ENCODE measurements at places on chromosomes 3 and 15.

DNA sequence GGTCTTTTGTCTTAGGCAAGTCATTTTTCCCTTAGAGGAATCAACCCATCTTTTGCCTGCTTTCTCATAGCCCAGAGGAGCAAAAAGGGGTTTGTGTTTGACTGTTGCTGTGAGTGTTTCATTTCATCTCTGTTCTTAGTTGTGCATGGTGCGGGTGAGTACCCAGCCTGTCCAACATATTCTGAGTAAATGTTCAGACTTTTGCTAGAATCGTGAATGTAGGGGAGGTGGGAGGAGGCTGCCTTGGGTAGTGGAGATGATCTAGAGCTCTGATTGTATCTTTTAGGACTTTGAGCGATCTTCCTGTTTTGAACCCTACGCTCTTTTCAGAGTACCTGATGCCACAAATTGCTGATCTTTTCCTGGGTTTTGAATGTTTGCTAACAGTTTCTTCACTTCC lies 123.1 kb downstream of the ZNF609 start:
- no peak for DNase-seq

DNA sequence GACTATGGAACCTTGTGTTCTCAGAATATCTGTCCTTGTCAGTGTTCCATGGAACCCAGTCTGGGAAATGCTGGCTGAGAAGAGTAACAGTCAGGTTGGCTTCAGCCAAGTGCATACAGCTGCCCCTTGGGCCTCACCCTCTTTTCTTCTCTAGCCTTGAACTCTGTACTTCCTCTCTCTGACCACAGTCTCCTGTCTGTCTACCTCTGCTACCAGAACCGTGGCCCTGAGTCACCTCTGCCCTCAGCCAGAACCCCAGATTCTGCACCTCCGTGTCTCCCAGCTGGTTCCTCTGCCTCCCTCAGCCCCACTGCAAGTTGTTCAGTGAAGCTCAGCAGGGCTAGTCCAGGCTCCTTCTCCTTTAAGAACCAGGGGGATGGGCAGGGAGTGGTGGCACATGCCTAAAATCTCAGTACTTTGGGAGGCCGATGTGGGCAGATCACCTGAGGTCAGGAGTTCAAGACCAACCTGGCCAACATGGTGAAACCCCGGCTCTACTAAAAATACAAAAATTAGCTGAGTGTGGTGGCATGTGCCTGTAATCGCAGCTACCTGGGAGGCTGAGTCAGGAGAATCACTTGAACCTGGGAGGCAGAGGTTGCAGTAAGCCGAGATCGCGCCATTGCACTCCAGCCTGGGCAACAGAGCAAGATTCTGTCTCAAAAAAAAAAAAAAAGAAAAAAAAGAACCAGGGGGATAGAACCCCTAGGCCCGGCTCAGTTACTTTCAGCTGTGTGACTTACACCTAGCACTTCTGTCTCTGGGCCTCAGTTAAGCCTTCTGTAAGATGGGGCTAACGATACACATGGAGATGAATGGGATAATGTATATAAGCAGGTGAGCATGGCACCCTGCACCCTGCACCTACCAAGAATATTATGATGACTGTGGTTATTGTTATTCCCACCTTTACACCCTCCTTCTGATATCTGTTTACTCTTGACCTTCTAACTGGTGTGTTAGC lies 24.3 kb upstream of the TATDN2 start:
- no peak for DNase-seq

DNA sequence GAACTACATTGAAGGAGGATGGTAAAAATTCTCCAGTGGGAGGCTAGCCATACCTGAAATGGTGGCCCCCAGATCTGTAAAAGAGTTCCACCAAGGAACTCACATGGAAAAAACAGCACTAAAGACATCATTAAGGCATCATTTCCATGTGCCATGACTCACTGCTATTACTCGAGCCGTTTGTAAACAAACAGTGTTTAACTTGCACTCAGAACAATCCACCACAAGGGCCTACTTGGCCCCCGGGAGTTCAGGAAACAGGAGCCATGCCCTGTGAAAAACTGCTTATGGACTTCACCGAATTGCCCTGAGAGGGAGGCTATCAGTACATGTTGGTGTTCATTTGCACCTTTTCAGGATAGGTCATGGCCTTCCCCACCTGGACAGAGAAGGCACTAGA lies 18.2 kb downstream of the CCR4 start:
- no peak for DNase-seq

GRCh38 chr3:184260724-184261269 lies 556 bp downstream of the CAMK2N2 start:
- DNase-seq: no peak

DNA sequence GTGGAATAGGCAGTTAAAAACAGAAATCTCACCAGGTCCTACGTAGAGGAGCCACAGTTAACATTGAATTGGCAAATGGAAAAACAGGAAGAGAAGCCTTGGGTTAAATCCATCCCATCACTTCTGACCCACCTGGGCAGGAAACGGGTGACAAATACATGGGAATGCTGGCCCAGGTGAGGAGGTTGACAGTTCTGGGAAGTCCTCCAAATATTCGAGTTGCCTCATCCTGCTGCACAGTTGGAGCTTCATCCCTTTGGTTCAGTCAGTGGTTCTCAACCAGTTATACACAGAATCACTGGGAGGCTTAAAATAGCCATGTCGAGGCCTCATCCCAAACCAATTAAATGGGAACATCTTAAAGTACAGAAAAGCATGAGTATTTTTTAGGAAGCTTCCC lies 5.3 kb downstream of the MYZAP start:
- no peak for DNase-seq

GRCh38 chr3:72632129-72632528 lies 216.1 kb downstream of the SHQ1 start:
- DNase-seq: no peak

- DNase-seq: no peak
These were observed 5.3 kb downstream of the WDR6 start for GRCh38 chr3:49012441-49013017.

DNA sequence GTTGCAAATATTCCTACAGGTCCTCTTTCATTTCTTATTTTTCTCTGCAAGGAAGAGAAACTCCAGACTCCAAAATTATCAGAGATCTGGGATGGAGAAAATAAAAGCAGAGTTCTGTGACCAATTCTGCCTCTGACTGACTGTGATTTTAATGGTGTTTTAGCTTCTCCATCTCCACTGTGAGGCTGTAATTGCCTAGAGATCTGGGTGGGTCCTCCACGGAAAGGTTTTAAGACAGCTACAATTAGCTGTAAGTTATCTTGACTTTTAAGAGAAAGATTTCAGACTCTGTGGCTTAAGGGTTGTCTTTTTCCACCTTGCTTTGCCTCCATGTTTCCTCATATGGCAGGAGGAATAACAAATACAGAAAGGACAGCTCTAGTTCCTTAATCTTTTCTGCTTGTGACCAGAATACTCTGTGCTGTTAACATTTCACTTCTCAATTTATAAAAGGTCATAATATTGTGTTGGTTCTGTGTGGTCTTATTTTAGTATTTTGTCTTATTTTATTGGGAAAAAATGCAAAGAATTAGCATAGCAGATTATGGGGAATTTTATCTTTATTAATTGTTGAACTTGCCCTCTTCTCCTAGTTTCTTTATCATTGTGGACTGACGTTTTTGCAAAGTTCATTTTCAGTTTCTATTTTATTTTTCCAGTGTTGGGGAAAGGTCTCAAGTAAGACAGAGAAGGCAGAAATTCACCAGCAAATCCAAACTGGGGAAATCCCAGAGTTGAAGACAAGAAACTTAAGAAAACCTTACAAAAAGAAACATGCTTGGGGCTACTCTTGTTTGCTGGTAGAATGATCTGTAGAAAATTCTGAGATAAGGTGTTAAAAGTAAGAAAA lies 157.9 kb downstream of the RAP2B start:
- DNase-seq: no peak

GRCh38 chr3:69738315-69738714 lies 949 bp upstream of the MITF start:
- DNase-seq: no peak

- DNase-seq: no peak
These were observed 49.2 kb downstream of the OXSR1 start for GRCh38 chr3:38214560-38214959.

- DNase-seq: no peak
These were observed 30.1 kb upstream of the KY start for GRCh38 chr3:134680796-134681521.
